Glutamatergic neuron (in vitro differentiated cells): ENCODE measurements at places on chromosomes 7 and 10. TPM values are rescaled to one million over a fixed set of nuclear protein-coding genes. Genes with fewer than 3 reads are reported as not detected.

SLC18A3 gene
- total RNA-seq = 21.5 TPM

- H3K27me3 ChIP-seq = no peaks in the 10 kb centered on the region
- H3K4me3 ChIP-seq = no peak overlapping the region
- H3K27ac ChIP-seq = no peak overlapping the region
- no peaks in the 10 kb centered on the region for H3K36me3 ChIP-seq
- H3K4me1 ChIP-seq = no peaks in the 10 kb centered on the region
- DNase-seq = no peak
Observed at GRCh38 chr10:87991946-87992345, 128.5 kb downstream of the PTEN start.

DNA sequence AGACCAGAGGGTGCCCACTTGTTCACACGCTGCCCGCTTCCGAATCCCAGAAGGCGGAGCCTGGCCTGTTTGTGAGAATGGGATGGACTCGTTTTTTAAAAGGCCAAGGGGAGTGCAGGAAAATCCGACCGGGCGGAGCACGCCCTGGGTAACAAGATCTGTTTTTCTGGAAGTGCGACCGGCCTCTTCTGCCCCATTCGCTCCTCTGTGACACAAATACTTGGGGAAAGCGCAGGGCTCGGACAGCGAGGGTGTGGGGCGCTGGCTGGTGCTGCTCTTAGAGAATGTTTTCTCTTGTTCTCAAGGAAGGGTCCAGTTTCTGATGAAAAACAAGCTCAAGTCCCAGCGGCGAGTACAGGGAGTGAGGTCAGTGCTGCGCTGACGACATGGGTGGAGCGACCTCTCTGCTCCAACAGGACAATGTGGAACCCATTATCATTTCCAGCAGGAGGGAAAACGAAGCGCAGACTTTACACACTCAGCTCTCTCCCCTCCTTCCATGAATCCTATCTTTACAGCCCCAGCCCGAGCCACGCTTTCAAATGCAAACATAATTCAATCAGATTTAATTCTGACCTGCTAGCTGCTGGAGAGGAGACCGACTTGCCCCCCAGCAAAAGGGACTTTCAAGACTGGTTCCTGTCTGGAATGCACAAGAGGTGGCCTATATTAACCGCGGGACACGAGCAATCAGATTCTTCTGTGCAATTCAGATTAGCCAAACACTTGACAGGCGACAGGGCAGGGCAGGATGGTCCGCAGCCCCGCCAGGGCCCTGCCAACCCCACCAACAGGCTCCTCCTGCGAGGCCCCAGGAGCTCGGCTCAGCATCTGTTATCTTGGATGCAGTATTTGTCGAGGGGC lies 1.1 kb downstream of the RADIL start:
- H3K4me3 ChIP-seq = peak overlapping the region; percentile 90
- peaks cover 7% of the 10 kb centered on the region for H3K4me1 ChIP-seq
- DNase-seq = peak; percentile 71
- peaks cover 6% of the 10 kb centered on the region for H3K27me3 ChIP-seq
- H3K27ac ChIP-seq = peak overlapping the region; percentile 96
- H3K36me3 ChIP-seq = no peaks in the 10 kb centered on the region

CRYGN gene
- total RNA-seq = not detected

- no peak overlapping the region for H3K27ac ChIP-seq
- H3K4me3 ChIP-seq = no peak overlapping the region
- H3K27me3 ChIP-seq = no peaks in the 10 kb centered on the region
- H3K36me3 ChIP-seq = peaks cover 4% of the 10 kb centered on the region
- no peak for DNase-seq
Observed at GRCh38 chr10:49577182-49577925, 32.8 kb upstream of the SLC18A3 start.

LGI1 gene
- 174 TPM for total RNA-seq

DNA sequence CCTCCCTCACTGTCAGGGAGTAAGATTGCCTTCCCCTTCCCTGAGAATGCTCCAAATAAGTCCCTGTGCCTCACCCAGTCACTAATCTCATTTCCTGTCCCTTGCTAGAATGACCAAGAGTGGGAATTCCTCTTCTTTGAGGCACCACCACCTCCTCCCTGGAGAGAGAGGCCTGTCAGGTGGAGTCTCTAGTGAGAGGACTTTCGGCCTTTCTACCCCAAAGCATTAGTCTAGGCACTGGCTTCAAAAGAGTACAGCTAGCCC lies 145.0 kb downstream of the PTPN20 start:
- peaks cover 14% of the 10 kb centered on the region for H3K36me3 ChIP-seq
- peaks cover 10% of the 10 kb centered on the region for H3K27me3 ChIP-seq
- H3K27ac ChIP-seq = no peak overlapping the region

KLF14 gene
- total RNA-seq = not detected

DNA sequence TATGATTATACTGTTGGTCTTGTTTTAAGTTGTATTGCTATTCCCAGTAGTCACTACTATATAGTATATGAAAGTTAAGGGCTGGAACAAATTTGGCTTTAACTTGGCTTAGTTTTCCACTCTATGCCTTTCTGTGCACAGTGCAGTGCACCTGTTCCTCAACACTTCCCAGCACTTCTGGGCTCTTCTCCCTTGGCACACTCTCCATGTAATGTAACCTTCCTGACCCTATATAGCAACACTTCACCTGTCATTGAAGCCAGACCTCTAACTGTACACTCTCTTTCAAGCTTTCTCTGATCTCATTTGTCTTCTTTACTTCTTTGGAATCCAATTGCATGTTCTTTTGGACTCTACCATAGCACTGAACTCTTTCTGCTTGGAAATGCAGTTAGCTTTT lies 83.9 kb upstream of the SMIM30 start:
- no peaks in the 10 kb centered on the region for H3K36me3 ChIP-seq
- no peak for DNase-seq
- H3K27ac ChIP-seq = no peak overlapping the region
- no peak overlapping the region for H3K4me3 ChIP-seq
- H3K27me3 ChIP-seq = peaks cover 3% of the 10 kb centered on the region

ADCY1 gene
- 51.9 TPM for total RNA-seq
